Upper lobe of right lung (tissue), 1 donor: ENCODE measurements at places on chromosomes 3 and 15. TPM values are rescaled to one million over a fixed set of nuclear protein-coding genes. Genes with fewer than 3 reads are reported as not detected.

- H3K4me3 ChIP-seq, result no peak overlapping the region
- no peak for DNase-seq
- H3K27me3 ChIP-seq, result no peaks in the 10 kb centered on the region
- no peak overlapping the region for H3K27ac ChIP-seq
- no peaks in the 10 kb centered on the region for H3K4me1 ChIP-seq
- peaks cover 7% of the 10 kb centered on the region for H3K36me3 ChIP-seq
Observed at GRCh38 chr3:17213102-17213501, 328.3 kb downstream of the PLCL2 start.

- H3K4me1 ChIP-seq, result peaks cover 6% of the 10 kb centered on the region
- no peak for DNase-seq
- no peaks in the 10 kb centered on the region for H3K27me3 ChIP-seq
- peak overlapping the region; percentile 26 for H3K27ac ChIP-seq
Observed at GRCh38 chr3:44355362-44356033, 16.9 kb downstream of the TCAIM start.

DNA sequence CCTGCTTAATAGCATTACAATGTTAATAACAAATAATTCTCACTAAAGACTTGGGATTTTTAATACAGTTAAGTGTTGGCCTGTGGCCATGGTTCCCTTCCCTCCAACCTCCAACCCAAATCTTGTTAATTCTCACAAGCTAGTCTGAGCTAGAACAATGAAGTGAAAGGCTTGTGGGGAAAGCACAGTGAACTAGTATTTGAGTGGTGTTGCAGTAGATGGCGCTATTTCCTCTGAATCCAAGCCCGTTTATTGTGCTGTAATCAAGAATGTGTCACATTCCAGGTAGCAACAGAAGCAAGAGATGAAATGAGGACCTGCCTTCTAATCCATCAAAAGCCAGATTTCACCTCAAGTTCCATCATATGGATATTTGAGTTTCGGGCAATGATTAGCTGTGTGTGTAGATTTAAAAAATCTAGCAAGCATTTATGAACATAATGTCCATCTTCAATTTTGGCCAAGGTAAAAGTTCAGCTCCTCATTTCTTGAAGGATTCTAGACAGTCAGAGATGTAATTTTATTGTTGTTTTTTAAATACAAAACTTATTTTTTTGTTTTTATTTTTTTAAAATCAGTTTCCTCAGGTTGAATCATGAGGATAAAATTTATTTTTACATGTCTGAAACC, 160.7 kb downstream of the SQOR start:
- H3K4me3 ChIP-seq, result no peak overlapping the region
- no peak overlapping the region for H3K27ac ChIP-seq
- no peak for DNase-seq
- no peaks in the 10 kb centered on the region for H3K36me3 ChIP-seq
- H3K27me3 ChIP-seq, result no peaks in the 10 kb centered on the region
- H3K4me1 ChIP-seq, result no peaks in the 10 kb centered on the region

DNA sequence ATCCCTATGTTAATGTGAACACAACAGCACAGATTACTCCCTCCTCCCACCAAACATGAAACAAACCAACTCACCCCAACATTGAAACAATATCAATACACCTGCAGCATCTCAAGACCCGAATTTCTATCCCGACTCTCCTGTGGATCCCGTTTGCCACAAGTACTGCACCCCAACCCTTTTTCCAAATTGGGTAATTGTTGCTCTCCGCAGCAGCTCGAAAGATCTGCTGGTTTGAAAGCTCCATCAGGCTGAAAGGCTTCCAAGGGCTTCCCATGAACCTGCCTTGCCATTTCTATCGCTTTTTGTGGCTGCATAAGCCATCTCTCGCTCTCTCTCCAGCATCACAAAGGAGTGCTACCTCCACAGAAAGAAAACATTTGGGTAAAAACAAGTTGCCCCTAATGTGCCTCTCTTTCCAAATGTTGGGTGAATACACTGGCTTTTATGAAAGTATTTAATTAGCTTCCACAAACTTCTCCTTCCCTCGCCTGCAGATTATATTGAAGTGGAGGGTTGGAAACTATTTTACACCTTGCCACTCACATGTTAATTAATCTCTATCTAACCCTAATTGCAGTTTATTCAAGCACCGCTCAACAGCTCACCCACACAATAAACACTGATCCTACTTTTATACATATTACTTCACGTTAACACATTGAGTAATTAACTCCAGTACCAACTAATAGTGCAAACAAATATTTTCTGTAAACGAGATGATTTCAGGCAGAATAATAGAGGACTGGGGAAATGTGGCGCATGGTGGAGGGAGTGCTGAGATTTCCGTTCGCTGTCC, 2.5 kb upstream of the FEZF2 start:
- H3K27ac ChIP-seq, result no peak overlapping the region
- no peak overlapping the region for H3K4me3 ChIP-seq
- H3K4me1 ChIP-seq, result peaks cover 11% of the 10 kb centered on the region

DNA sequence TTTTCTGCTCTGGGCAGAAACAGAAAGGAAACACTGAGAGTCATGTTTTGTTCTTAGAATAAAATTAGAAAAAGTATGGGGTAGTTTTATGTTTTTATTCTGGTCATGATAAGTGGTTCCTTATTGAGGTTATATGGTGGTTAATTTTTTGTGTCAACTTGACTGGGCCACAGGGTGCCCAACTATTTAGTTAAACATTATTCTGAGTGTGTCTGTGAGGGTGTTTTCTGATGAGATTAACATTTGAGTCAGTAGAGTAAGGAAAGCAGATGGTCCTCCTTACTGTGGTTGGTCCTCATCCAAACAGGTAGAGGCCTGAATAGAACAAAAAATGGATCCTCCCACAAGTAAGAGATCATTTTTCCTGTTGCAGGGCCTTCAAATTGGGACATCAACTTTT, 98.9 kb downstream of the C3orf38 start:
- H3K4me1 ChIP-seq, result no peaks in the 10 kb centered on the region
- no peaks in the 10 kb centered on the region for H3K27me3 ChIP-seq
- no peak overlapping the region for H3K27ac ChIP-seq

GRCh38 chr3:24981924-24982323, 446.1 kb upstream of the RARB start:
- H3K4me3 ChIP-seq, result no peak overlapping the region
- H3K36me3 ChIP-seq, result no peaks in the 10 kb centered on the region
- no peak overlapping the region for H3K27ac ChIP-seq
- no peaks in the 10 kb centered on the region for H3K4me1 ChIP-seq

DNA sequence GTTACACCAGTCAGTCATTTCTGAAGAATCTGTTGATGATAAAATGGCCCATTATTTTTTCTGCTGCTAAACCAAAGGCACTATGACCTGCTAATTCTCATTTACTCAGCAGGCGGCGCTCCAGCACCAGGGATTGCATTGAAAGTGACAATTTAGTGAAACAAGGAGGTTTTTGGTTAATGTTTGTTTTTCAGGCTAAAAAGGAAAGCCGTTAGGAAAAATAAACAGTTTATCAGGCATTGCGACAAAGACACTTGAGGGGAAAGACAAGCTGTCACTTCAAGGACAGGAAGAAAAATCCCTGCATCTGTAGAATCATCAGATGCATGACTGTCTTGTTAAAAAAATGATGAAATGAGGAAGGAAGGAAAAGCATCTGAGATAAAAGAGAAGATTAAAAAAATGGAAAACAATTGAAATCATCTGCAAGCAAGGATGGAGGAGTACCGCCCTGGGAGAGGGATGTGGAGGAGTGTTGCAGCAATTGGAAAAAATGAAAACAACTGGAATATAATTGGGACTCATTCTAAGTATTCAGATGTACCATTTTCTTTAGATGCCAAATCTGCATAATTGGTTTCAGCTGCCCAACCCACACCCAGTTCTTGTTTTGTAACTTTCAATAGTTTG, 54.0 kb downstream of the NR1D2 start:
- peak; percentile 71 for DNase-seq
- H3K4me3 ChIP-seq, result no peak overlapping the region
- H3K27me3 ChIP-seq, result no peaks in the 10 kb centered on the region
- no peak overlapping the region for H3K27ac ChIP-seq
- H3K4me1 ChIP-seq, result peaks cover 6% of the 10 kb centered on the region

- peaks cover 20% of the 10 kb centered on the region for H3K36me3 ChIP-seq
- no peak for DNase-seq
- peak overlapping the region; percentile 85 for H3K27ac ChIP-seq
Observed at GRCh38 chr3:42591811-42592210, 1.2 kb downstream of the SS18L2 start.

- H3K27me3 ChIP-seq, result no peaks in the 10 kb centered on the region
- DNase-seq, result no peak
- no peaks in the 10 kb centered on the region for H3K4me1 ChIP-seq
- H3K36me3 ChIP-seq, result no peaks in the 10 kb centered on the region
Observed at GRCh38 chr3:150150633-150151032, 179.9 kb upstream of the PFN2 start.

DNA sequence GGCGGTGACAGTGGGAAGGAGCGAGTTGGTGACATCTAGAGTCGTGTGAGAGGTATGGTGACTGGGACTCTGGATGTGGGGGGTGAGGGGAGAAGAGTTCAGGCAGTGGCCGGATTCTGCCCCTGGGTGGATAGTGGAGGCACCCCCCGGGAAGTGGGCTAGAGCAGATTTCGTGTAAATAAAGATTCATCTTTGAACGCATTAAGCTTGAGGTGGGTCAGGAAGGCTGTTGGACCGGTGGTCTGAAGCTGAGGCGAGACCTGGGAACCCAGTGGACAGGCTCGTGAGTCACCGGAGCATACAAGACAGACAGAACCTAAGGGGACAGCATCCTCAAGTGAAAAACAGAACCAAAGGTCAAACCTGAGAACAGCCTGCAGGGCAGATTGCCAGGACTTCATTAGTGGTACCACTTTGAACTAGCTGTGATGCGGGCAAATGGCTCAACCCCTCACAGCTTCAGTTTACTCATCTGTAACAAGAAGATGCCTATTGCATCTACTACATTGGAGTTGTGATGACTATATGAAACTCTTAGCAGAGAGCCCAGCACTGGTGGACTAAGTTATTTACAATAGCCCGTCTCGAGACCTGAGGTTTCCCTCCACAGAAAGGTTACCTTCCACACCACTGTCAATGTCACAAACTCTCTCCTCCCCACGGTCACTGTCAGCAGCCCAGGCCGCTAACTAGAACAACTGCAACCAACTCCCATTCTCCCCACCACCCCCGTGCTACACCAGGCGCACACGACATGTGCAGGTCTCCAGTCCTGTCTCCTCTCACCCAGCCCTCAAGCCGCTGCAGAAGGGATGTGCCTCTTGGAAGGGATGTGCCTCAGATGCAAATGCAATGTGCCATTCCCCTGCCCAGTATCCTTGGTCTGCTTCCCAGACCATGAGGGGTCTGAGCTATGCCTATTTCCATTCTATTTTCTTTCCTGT, 901 bp upstream of the CLN6 start:
- H3K27me3 ChIP-seq, result no peaks in the 10 kb centered on the region
- H3K4me1 ChIP-seq, result peaks cover 18% of the 10 kb centered on the region
- no peaks in the 10 kb centered on the region for H3K36me3 ChIP-seq
- DNase-seq, result no peak
- peak overlapping the region; percentile 90 for H3K4me3 ChIP-seq

DNA sequence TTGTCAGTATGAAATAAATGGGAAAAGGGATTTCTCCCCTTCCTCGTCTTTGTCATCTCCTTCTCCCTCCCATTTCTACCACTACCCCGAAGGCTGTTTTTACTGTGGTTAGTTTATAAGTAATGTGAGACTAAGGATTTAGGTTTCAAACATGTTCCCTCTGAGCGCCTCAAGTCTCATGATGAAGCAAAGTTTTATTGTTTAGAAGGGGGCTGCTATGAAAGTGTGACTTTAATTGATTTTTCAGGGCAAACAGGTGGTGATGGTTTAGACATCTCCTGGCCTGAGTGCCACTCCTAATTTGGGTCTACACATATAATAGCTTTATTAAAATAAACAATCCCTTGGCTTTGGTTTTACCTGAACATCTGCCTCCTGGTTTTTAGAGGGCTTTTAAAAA, 185.5 kb downstream of the MCTP2 start:
- no peak overlapping the region for H3K27ac ChIP-seq
- no peaks in the 10 kb centered on the region for H3K27me3 ChIP-seq
- H3K4me3 ChIP-seq, result no peak overlapping the region
- H3K36me3 ChIP-seq, result no peaks in the 10 kb centered on the region

DNA sequence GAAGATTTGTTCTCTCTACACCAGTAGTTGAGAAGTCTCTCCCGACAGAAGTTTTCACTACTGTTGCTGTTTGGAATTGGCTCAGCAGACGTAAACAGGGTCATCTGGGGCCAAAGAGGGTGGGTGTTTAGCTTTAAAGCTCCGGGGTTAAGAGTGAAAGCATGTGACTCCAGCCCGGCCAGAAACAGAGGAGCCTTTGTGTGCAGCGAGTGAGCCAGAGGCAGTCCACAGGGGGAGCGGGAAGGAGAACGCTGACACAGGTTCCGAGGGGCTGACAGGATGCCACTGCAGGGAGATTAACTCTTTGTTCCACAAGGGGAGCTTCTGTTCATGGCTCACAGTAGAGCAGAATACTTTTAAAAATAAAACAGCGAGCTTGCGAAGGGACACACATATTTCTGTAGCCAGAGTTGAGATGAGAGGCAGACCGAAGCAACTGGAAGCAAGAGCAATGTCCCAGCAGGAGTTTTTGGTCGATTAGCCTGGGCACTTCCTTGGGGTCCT, 26.9 kb downstream of the BMF start:
- H3K4me1 ChIP-seq, result peaks cover 19% of the 10 kb centered on the region
- no peak for DNase-seq
- peak overlapping the region; percentile 81 for H3K27ac ChIP-seq
- H3K4me3 ChIP-seq, result peak overlapping the region; percentile 37
- H3K36me3 ChIP-seq, result no peaks in the 10 kb centered on the region
- no peaks in the 10 kb centered on the region for H3K27me3 ChIP-seq

- no peaks in the 10 kb centered on the region for H3K36me3 ChIP-seq
- peak overlapping the region; percentile 42 for H3K27ac ChIP-seq
- peaks cover 44% of the 10 kb centered on the region for H3K4me1 ChIP-seq
- peak; percentile 85 for DNase-seq
- peak overlapping the region; percentile 21 for H3K4me3 ChIP-seq
Observed at GRCh38 chr15:89017370-89018066, 70.7 kb upstream of the ABHD2 start.

GRCh38 chr3:138642226-138642926, 33.8 kb downstream of the FAIM start:
- H3K4me1 ChIP-seq, result no peaks in the 10 kb centered on the region
- no peak overlapping the region for H3K4me3 ChIP-seq
- H3K27ac ChIP-seq, result no peak overlapping the region
- no peaks in the 10 kb centered on the region for H3K27me3 ChIP-seq
- H3K36me3 ChIP-seq, result no peaks in the 10 kb centered on the region

- H3K27ac ChIP-seq, result no peak overlapping the region
- no peaks in the 10 kb centered on the region for H3K27me3 ChIP-seq
- H3K4me1 ChIP-seq, result no peaks in the 10 kb centered on the region
- H3K36me3 ChIP-seq, result no peaks in the 10 kb centered on the region
Observed at GRCh38 chr15:64749999-64750657, 25.3 kb downstream of the RBPMS2 start.

Gene FGF12
- total RNA-seq, result 3.2 TPM

Gene LACTB
- total RNA-seq, result 24.8 TPM

Gene ELL3
- total RNA-seq, result 4.3 TPM

Gene ARPC4
- total RNA-seq, result 148 TPM

Gene CA12
- total RNA-seq, result 6.7 TPM

Gene SAMMSON
- total RNA-seq, result not detected
